ENCODE measurements at places on chromosomes 13 and 19.

GRCh38 chr13:98324105-98324504 lies 147.0 kb upstream of the RNF113B start:
- H3K36me3 ChIP-seq = no peaks in the 10 kb centered on the region
- no peak overlapping the region for H3K27ac ChIP-seq
- peaks cover 5% of the 10 kb centered on the region for H3K27me3 ChIP-seq
- no peak for DNase-seq
- H3K4me3 ChIP-seq = no peak overlapping the region
- no peaks in the 10 kb centered on the region for H3K4me1 ChIP-seq

- peaks cover 31% of the 10 kb centered on the region for H3K36me3 ChIP-seq
- H3K27me3 ChIP-seq = no peaks in the 10 kb centered on the region
- peak overlapping the region; percentile 100 for H3K27ac ChIP-seq
- peak overlapping the region; percentile 99 for H3K4me3 ChIP-seq
- no peak for DNase-seq
Observed at GRCh38 chr19:13152356-13152973, 2.3 kb downstream of the IER2 start.

DNA sequence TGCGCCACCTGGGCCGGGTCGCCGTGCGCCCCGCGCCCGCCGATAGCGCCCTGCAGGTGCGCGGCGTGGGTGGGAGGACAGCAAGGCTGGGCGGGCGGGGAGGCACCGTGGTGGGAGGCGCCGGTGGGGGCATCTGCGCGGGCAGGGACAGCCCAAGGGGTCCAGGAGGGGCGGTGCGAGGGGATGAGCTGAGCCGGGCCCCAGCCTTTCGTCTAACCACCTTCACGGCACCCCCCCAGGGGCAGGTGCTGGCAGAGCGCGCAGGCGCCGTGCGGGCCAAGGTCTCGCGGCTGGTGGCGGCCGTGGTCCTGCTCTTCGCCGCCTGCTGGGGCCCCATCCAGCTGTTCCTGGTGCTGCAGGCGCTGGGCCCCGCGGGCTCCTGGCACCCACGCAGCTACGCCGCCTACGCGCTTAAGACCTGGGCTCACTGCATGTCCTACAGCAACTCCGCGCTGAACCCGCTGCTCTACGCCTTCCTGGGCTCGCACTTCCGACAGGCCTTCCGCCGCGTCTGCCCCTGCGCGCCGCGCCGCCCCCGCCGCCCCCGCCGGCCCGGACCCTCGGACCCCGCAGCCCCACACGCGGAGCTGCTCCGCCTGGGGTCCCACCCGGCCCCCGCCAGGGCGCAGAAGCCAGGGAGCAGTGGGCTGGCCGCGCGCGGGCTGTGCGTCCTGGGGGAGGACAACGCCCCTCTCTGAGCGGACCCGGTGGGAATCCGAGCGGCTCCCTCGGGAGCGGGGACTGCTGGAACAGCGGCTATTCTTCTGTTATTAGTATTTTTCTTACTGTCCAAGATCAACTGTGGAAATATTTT lies 3.1 kb downstream of the KISS1R start:
- peaks cover 22% of the 10 kb centered on the region for H3K4me1 ChIP-seq
- peak overlapping the region; percentile 74 for H3K4me3 ChIP-seq
- no peaks in the 10 kb centered on the region for H3K36me3 ChIP-seq
- peak overlapping the region; percentile 73 for H3K27ac ChIP-seq
- H3K27me3 ChIP-seq = peaks cover 2% of the 10 kb centered on the region

DNA sequence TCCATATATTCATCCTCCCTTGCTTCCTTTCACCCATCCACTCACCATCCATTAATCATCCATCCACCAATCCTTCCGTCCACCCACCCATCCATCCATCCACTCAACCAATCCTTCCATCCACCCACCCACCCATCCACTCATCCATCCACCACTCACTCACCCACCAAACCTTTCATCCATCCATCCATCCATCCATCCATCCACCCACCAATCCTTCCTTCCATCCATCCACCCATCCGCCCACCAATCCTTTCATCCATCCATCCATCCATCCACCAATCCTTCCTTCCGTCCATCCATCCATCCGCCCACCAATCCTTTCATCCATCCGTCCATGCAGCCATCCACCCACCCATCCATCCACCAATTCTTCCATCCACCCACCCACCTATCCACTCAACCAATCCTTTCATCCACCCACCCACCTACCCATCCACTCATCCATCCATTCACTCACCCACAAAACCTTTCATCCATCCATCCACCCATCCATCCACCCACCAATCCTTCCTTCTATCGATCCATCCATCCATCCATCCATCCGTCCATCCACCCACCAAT lies 3.0 kb downstream of the SBK3 start:
- H3K27me3 ChIP-seq = peaks cover 6% of the 10 kb centered on the region
- no peaks in the 10 kb centered on the region for H3K4me1 ChIP-seq
- no peak overlapping the region for H3K27ac ChIP-seq
- no peaks in the 10 kb centered on the region for H3K36me3 ChIP-seq

DNA sequence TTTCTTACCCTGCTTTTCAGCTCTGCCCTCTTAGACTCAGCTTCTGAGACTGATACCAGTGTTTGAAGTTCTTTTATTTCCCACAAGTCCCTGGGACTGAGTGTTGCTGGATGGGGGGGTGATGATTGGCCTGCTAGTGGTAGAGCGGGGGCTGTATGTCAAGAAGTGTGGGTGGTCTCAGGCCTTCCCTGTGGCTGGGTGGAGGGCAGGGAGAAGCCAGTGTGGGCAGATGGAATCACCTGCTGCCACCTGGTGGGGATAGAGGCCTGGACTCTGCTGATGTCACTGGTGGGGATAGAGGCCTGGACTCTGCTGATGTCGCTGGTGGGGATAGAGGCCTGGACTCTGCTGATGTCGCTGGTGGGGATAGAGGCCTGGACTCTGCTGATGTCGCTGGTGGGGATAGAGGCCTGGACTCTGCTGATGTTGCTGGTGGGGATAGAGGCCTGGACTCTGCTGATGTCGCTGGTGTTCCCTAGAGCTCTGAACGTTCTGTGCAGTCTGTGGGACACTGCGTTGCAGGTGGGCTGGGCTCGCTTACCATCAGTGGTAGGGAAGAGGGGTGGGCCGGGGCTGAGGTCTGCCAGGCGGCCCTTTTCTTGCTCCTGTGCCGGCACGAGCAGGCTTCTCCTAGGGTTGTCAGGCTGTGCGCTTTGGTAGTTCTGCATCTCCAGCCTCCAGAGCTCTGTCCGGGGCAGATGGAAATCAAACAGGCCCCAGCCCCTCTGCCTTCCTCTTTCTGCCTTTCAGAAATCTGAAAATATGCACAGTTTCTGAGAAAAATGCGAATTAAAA lies 101.3 kb downstream of the ARHGEF7 start:
- H3K27ac ChIP-seq = no peak overlapping the region
- peak; percentile 62 for DNase-seq
- peaks cover 27% of the 10 kb centered on the region for H3K4me1 ChIP-seq
- no peaks in the 10 kb centered on the region for H3K27me3 ChIP-seq
- no peak overlapping the region for H3K4me3 ChIP-seq

- no peaks in the 10 kb centered on the region for H3K27me3 ChIP-seq
- H3K4me1 ChIP-seq = peaks cover 26% of the 10 kb centered on the region
- peak overlapping the region; percentile 92 for H3K4me3 ChIP-seq
- no peaks in the 10 kb centered on the region for H3K36me3 ChIP-seq
- H3K27ac ChIP-seq = peak overlapping the region; percentile 98
- DNase-seq = peak; percentile 83
Observed at GRCh38 chr13:75326173-75327134, 155.5 kb downstream of the TBC1D4 start.

GRCh38 chr19:37055330-37055729 lies 22.9 kb upstream of the ZNF420 start:
- no peaks in the 10 kb centered on the region for H3K27me3 ChIP-seq
- no peak for DNase-seq
- H3K4me1 ChIP-seq = no peaks in the 10 kb centered on the region
- no peak overlapping the region for H3K27ac ChIP-seq
- H3K4me3 ChIP-seq = no peak overlapping the region

GRCh38 chr19:4633140-4633967 lies 6.0 kb upstream of the TNFAIP8L1 start:
- no peak overlapping the region for H3K4me3 ChIP-seq
- H3K4me1 ChIP-seq = peaks cover 13% of the 10 kb centered on the region
- DNase-seq = peak; percentile 67
- H3K27ac ChIP-seq = peak overlapping the region; percentile 48

DNA sequence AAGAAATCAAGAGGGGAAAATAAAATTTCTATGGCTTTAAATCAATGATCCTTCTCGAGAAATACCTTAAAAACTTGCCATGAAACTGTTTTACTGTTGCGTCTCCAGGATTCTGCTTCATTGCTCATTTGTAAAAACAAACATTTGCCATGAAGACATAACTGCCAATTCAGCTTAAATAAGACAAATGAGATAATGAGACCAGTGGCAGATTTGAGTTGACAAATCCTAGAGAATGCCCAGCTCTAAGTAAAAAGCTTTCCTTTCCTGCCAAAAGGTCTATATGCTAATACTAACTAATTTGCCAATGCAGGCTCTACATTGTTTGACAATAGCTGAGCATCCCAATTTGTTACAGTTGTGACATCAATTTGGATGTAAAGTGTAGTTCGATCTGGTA lies 400.5 kb upstream of the PCDH9 start:
- no peaks in the 10 kb centered on the region for H3K27me3 ChIP-seq
- H3K4me1 ChIP-seq = no peaks in the 10 kb centered on the region
- DNase-seq = no peak
- no peak overlapping the region for H3K4me3 ChIP-seq
- no peak overlapping the region for H3K27ac ChIP-seq

GRCh38 chr13:105805892-105806627 lies 729.4 kb downstream of the EFNB2 start:
- H3K36me3 ChIP-seq = no peaks in the 10 kb centered on the region
- no peaks in the 10 kb centered on the region for H3K27me3 ChIP-seq
- H3K4me1 ChIP-seq = no peaks in the 10 kb centered on the region

- no peak overlapping the region for H3K27ac ChIP-seq
- peaks cover 12% of the 10 kb centered on the region for H3K27me3 ChIP-seq
- DNase-seq = no peak
- no peak overlapping the region for H3K4me3 ChIP-seq
- H3K4me1 ChIP-seq = no peaks in the 10 kb centered on the region
Observed at GRCh38 chr19:54804101-54804500, 691 bp downstream of the KIR2DL4 start.

DNA sequence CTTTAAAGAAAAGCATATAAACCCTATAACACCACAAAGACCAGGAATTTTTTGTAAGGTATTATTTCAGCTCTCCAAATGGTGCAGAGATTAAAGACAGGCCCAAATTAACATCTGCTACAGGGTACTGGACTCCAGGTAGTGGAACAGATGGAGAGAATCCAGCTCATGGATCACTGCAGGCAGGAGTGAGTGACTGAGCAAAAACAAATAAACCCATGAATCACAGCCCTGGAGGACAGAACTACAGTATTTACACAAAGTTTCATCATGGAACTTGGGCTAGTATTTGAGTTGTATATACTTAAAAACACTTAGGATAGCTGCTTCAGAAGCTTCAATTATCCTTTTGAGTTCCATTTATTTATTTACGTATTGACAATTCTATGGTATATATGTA lies 132.8 kb upstream of the SPRY2 start:
- no peaks in the 10 kb centered on the region for H3K4me1 ChIP-seq
- no peaks in the 10 kb centered on the region for H3K36me3 ChIP-seq
- no peak overlapping the region for H3K4me3 ChIP-seq
- no peak for DNase-seq
- H3K27me3 ChIP-seq = no peaks in the 10 kb centered on the region

- no peaks in the 10 kb centered on the region for H3K4me1 ChIP-seq
- H3K27me3 ChIP-seq = no peaks in the 10 kb centered on the region
- no peak for DNase-seq
Observed at GRCh38 chr13:76406243-76406642, 480.0 kb downstream of the KCTD12 start.

- H3K27me3 ChIP-seq = peaks cover 10% of the 10 kb centered on the region
- peaks cover 7% of the 10 kb centered on the region for H3K4me1 ChIP-seq
- H3K4me3 ChIP-seq = no peak overlapping the region
- no peak for DNase-seq
- no peak overlapping the region for H3K27ac ChIP-seq
- no peaks in the 10 kb centered on the region for H3K36me3 ChIP-seq
Observed at GRCh38 chr19:35373492-35373891, 2.6 kb downstream of the GPR42 start.

- H3K4me3 ChIP-seq = no peak overlapping the region
- H3K27ac ChIP-seq = no peak overlapping the region
- peaks cover 2% of the 10 kb centered on the region for H3K27me3 ChIP-seq
- H3K36me3 ChIP-seq = no peaks in the 10 kb centered on the region
Observed at GRCh38 chr13:103018556-103018955, 47.7 kb downstream of the SLC10A2 start.

GRCh38 chr13:64410276-64411053 lies 2819.7 kb downstream of the PCDH9 start:
- no peak overlapping the region for H3K4me3 ChIP-seq
- DNase-seq = no peak
- H3K36me3 ChIP-seq = no peaks in the 10 kb centered on the region

DNA sequence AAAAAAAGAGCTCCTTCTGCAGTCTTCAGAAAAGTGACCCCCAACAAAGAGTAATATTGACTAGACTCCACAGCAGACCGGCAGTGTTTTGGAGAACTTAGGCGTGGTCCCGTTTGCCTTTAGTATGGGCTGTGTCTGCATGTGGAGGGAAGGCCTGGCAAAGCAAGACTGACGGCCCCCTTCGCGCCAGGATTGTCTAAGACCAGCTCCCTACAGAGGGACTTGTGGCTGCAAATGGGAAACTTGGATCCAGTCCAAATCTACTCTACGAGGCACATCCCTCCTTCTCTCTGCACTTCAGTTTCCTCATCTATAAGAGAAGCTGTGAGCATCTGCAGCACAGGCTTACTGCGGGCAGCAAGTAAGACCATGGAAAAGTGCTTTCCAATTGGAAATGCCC lies 350.0 kb downstream of the ZNF536 start:
- no peak for DNase-seq
- H3K27ac ChIP-seq = no peak overlapping the region
- no peak overlapping the region for H3K4me3 ChIP-seq
- H3K27me3 ChIP-seq = peaks cover 21% of the 10 kb centered on the region
- no peaks in the 10 kb centered on the region for H3K36me3 ChIP-seq
